Endodermal cell (in vitro differentiated cells): ENCODE measurements at places on chromosomes 2 and 18.

DNA sequence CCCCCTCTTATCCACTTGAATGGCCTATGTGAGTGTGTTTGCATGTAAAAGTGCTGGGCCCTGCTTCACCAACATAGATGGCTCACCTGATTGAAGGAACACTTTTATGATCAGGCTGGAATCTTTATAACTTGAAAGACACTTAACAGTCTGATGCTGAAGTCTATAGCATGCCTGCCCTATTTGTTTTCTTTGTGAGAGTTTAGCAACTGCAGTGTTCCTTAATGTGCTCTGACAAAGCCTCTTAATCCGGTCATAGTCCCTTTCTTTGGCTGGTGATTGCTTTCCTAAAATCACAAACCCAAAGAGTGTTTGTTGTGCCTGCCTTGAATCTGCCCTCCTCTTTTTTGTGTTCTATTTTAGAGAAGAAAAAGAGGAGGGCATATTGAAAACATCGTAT is 1382.8 kb upstream of the CELF4 start:
- no peak for DNase-seq
- no peaks in the 10 kb centered on the region for H3K27me3 ChIP-seq
- H3K4me3 ChIP-seq, result peak overlapping the region; percentile 56
- H3K36me3 ChIP-seq, result no peaks in the 10 kb centered on the region
- H3K27ac ChIP-seq, result no peak overlapping the region
- peaks cover 4% of the 10 kb centered on the region for H3K4me1 ChIP-seq

DNA sequence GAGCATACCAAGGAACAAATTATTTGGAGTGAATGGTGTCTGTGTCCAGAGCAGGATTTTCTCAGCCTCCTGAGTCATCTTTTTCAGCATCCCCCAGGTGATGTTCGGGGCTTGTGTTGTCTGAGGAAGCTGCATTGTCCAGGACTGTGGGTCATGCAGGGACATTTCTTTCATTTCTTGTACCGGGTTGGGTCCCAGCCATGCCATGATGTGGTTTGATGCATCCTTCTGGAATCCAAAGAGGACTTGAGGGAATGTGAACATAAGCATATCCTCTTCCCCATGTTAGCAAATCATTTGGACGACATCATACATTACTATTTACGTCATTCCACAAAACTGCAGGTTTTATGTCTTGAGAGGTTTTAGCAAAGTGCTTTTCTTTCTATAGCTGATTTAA is 797.8 kb downstream of the CCDC85A start:
- no peak for DNase-seq
- H3K27ac ChIP-seq, result no peak overlapping the region
- H3K4me1 ChIP-seq, result no peaks in the 10 kb centered on the region
- no peaks in the 10 kb centered on the region for H3K27me3 ChIP-seq
- no peaks in the 10 kb centered on the region for H3K36me3 ChIP-seq

GRCh38 chr2:28271231-28271918 is 121.3 kb upstream of the FOSL2 start:
- DNase-seq, result no peak
- H3K27me3 ChIP-seq, result no peaks in the 10 kb centered on the region

GRCh38 chr2:207937253-207937652 is 88.1 kb downstream of the PLEKHM3 start:
- DNase-seq, result no peak
- no peaks in the 10 kb centered on the region for H3K36me3 ChIP-seq
- H3K27ac ChIP-seq, result no peak overlapping the region
- H3K27me3 ChIP-seq, result no peaks in the 10 kb centered on the region
- H3K4me1 ChIP-seq, result peaks cover 10% of the 10 kb centered on the region
- H3K4me3 ChIP-seq, result no peak overlapping the region

DNA sequence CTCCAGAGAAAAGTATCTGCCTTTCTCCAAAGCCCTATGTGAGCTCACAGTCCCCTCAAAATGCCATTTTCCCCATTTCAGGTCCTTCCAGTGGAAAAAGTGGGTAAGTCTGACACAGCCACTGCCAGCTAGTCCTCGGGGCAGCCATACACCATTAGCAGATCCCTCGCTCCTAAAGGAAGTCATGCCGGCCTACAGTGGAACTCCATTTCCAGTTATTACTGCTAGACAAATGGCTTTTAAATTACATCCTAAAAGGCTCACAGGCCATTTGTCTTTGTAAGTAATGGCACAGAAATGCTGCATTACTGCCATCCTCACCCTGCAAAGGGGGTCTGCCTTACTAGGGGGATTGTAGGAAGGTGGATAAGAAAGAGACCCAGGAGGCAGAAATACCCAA is 259.4 kb upstream of the SIX2 start:
- H3K27me3 ChIP-seq, result peaks cover 7% of the 10 kb centered on the region
- no peak overlapping the region for H3K4me3 ChIP-seq
- H3K36me3 ChIP-seq, result no peaks in the 10 kb centered on the region
- H3K27ac ChIP-seq, result no peak overlapping the region

- H3K4me1 ChIP-seq, result peaks cover 8% of the 10 kb centered on the region
- H3K4me3 ChIP-seq, result no peak overlapping the region
- H3K27me3 ChIP-seq, result no peaks in the 10 kb centered on the region
- no peaks in the 10 kb centered on the region for H3K36me3 ChIP-seq
- no peak overlapping the region for H3K27ac ChIP-seq
Measured at GRCh38 chr2:189285349-189285748, 105.8 kb upstream of the COL5A2 start.

GRCh38 chr2:31811482-31811881 is 199.3 kb downstream of the MEMO1 start:
- no peaks in the 10 kb centered on the region for H3K4me1 ChIP-seq
- no peak for DNase-seq
- H3K4me3 ChIP-seq, result no peak overlapping the region
- no peak overlapping the region for H3K27ac ChIP-seq
- no peaks in the 10 kb centered on the region for H3K36me3 ChIP-seq

DNA sequence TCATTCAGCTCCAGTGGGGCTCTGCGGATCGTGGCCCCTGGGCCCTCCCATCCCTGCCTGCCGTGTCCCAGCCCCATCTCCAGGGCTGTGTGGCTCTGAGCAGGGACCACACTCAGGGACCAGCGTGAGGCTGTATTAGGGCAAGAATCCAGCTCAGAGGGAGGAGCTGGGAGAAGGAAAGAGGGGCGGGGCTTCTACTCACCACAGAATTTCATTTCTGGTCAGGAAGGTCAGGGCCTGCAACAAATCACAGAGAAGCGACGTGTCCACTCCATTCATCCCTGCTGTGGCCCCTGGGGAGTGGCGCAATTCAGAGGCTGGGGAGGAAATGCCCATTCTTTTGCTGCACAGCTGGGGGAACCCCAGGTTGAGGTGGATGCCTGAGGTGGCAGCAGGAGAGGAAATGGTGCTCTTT is 828 bp downstream of the CIB4 start:
- H3K4me3 ChIP-seq, result no peak overlapping the region
- H3K27ac ChIP-seq, result no peak overlapping the region
- DNase-seq, result peak; percentile 72
- no peaks in the 10 kb centered on the region for H3K36me3 ChIP-seq
- no peaks in the 10 kb centered on the region for H3K4me1 ChIP-seq

DNA sequence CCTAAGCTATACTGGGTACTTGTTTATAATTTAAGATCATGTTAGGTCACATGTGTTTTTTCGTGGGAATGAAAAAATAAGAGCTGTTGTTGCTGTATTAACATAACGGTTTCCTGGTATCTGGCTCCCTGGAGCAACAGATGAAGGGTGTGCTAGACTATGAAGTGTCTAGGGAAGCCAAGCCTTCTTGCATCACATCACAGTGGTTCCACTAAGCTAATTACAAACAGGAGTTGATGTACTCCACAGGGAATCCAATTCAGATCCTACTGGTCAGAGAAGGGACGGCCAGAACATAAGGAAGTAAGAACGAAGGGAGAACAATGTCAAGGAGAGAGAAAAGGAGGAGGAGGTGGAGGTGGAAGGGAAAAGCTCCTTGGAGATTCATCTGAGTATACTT is 193.0 kb upstream of the CYP26B1 start:
- no peak for DNase-seq
- no peak overlapping the region for H3K27ac ChIP-seq
- H3K27me3 ChIP-seq, result no peaks in the 10 kb centered on the region
- H3K4me3 ChIP-seq, result no peak overlapping the region

DNA sequence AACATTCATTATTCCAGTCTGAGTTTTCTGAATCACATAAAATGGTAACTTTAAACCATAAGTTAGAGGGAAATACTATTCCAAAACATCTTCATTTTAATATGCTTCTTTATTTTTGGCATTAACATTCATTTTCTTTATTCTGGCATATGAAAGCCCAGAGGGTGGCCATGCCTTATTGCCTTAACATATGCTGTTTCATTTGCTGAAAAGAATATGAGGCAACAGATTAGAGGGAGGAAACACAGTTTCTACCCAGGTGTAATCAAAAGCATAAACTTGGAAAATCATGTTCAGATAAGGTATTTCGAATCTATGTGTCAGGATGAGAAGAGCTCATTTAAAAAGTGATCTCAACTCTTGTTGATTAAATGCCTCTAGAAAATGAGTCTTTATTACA is 379.9 kb upstream of the DSEL start:
- H3K36me3 ChIP-seq, result no peaks in the 10 kb centered on the region
- DNase-seq, result no peak
- no peaks in the 10 kb centered on the region for H3K4me1 ChIP-seq
- H3K4me3 ChIP-seq, result no peak overlapping the region
- H3K27ac ChIP-seq, result no peak overlapping the region
- no peaks in the 10 kb centered on the region for H3K27me3 ChIP-seq

DNA sequence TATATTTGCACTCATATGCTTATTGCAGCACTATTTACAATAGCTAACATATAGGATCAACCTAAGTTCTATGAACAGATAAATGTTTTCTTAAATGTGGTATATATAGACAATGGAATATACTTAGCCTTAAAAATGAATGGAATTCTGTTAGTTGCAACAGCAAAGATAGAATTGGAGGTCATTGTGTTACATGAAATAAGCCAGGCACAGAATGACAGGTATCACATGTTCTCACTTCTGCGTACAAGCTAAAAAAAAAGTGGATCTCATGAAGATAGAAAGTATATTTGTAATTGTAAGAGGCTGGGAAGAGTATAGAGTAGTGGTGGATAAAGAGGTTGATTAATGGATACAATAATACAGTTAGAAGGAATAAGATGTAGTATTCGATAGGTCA is 255.5 kb upstream of the SETBP1 start:
- H3K4me3 ChIP-seq, result no peak overlapping the region
- H3K27me3 ChIP-seq, result no peaks in the 10 kb centered on the region
- H3K4me1 ChIP-seq, result no peaks in the 10 kb centered on the region

- H3K27ac ChIP-seq, result no peak overlapping the region
- no peaks in the 10 kb centered on the region for H3K27me3 ChIP-seq
- H3K4me3 ChIP-seq, result no peak overlapping the region
- H3K4me1 ChIP-seq, result no peaks in the 10 kb centered on the region
- H3K36me3 ChIP-seq, result no peaks in the 10 kb centered on the region
- no peak for DNase-seq
Measured at GRCh38 chr2:119062652-119063051, 95.9 kb downstream of the C1QL2 start.

GRCh38 chr2:85017411-85018048 is 46.6 kb downstream of the KCMF1 start:
- no peaks in the 10 kb centered on the region for H3K4me1 ChIP-seq
- H3K27me3 ChIP-seq, result no peaks in the 10 kb centered on the region
- peaks cover 5% of the 10 kb centered on the region for H3K36me3 ChIP-seq
- no peak overlapping the region for H3K27ac ChIP-seq

DNA sequence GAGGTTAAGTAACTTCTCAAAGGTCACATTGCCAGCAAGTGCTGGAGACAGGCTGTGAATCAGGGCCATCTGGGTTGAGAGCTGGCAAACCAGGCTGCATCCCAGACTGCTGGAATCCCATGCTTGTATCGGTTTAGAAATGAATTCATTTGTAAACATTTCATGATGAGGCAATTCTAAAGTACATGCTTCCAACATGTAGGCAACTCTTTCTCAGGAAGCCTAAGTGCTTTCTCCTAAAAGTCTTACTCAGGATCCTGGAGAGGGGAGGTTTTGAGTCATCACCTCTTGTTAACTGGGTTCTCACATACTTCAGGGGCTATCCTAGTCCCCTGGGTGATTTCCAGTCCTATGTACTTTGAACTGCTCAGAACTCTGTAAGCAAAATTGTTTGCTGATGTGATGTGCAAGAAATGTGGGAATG is 416.5 kb downstream of the MEIS1 start:
- H3K27ac ChIP-seq, result no peak overlapping the region
- DNase-seq, result no peak
- H3K27me3 ChIP-seq, result peaks cover 6% of the 10 kb centered on the region
- H3K4me3 ChIP-seq, result no peak overlapping the region
- H3K36me3 ChIP-seq, result no peaks in the 10 kb centered on the region
- peaks cover 4% of the 10 kb centered on the region for H3K4me1 ChIP-seq

- H3K36me3 ChIP-seq, result peaks cover 57% of the 10 kb centered on the region
- H3K27ac ChIP-seq, result no peak overlapping the region
- no peaks in the 10 kb centered on the region for H3K27me3 ChIP-seq
- H3K4me1 ChIP-seq, result no peaks in the 10 kb centered on the region
- no peak for DNase-seq
- no peak overlapping the region for H3K4me3 ChIP-seq
Measured at GRCh38 chr2:203404996-203405395, 76.8 kb downstream of the ABI2 start.

DNA sequence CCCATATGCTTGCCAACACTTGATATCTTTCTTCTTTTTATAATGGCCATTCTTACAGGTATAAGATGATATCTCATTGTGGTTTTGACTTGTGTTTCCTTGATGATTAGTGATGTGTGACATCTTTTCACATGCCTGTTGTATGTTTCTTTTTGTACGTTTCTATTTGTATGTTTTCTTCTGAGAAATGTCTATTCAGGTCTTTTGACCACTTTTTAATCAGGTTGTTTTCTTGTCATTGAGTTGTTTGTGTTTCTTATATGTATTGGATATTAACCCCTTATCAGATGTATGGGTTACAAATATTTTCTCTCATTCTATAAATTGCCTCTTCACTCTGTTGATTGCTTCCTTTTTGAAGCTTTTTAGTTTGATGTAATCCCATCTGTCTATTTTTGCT is 42.4 kb downstream of the ABCB11 start:
- no peaks in the 10 kb centered on the region for H3K4me1 ChIP-seq
- DNase-seq, result no peak
- no peak overlapping the region for H3K4me3 ChIP-seq
- no peaks in the 10 kb centered on the region for H3K27me3 ChIP-seq

- no peak for DNase-seq
- H3K4me1 ChIP-seq, result peaks cover 10% of the 10 kb centered on the region
- H3K36me3 ChIP-seq, result no peaks in the 10 kb centered on the region
Measured at GRCh38 chr2:66547118-66547517, 112.2 kb downstream of the MEIS1 start.

DNA sequence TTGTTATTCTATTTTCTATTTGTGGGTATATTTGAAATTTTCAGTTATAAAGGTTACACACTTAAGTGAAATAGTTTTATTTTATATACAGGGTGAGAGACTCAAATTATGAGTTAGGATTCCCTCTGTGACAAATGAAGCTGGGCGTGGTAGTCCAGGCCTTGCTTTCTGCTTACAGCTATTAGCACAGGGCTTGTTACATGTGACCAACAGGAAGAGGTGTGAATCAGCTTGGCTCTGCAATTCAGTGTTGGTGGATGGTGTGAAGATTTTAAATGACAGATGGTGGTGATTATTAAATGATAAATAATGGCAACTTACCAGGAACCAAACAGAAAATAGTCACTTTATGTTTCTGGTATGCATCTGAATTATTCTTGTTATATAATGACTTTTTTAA is 64.4 kb upstream of the NOSTRIN start:
- no peaks in the 10 kb centered on the region for H3K4me1 ChIP-seq
- DNase-seq, result no peak
